ENCODE measurements at places on chromosomes 2 and 18. TPM values are rescaled to one million over a fixed set of nuclear protein-coding genes. Genes with fewer than 3 reads are reported as not detected.

DNA sequence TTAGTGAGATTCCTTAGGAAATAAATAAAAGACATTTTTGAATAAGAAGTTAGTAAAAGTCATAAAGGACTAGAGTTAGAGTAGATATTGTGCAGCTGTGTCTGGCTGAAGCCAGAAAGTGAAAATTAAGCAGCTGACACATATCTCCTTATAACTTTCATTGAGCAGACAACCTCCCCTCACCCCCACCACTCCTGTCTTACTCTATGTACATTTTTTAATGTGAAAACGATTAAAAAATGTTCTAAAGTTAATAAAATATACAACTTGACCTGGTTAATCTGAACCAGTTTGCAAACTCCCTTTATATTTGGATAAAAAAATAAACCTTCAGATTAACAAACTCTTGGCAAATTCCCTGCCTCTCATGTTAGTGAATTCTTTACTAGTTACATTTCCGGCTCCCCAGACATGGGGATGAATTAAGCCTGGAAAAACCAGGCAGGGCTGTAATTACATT lies 462.8 kb downstream of the MEIS1 start:
- no peak for DNase-seq

DNA sequence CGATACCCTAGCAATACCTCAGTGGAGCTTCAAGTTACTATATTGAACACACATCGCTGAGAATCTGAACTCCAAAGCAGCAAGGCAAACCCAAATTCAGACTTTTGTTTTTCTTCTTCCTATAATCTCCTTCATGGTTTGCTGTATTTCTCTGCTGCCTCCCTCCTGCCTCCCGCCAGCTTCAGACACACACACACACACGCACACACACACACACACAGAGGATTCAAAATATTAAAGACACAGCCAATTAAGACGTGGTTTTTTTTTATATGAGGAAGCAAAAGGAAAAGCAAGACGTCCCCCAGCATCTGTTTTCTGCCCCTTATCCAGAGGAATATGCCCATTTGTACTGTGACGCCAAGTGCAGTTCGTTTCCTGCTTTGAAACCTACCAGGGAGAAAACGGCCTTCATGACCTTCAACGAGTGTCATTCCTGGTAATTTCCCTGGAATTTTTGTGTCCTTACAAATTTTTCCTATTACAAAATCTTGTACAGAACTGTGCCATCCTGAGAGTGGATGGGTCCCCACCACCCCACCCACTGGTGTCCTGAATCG lies 547.9 kb upstream of the ID2 start:
- DNase-seq: no peak

DNA sequence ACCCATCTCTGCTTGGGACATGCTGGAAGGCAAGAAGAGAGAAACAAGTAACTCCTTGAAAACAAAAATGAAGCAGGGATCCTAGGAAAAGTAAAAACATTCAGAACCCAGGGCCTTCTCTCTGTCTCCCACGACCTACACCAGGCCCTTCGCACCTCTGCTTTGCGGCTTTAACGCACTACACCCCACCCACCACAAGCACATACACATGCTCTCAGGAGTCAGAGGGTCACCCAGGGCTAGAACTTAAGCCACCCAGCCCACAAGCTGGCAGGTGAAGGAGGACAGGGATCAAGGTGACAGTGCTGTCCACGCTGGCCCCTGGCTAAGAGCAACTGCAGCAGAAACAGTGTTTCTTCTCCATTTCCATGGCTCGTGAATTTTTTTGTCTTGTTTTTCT lies 72.2 kb downstream of the BCL11A start:
- no peak for DNase-seq

GRCh38 chr18:58135183-58135641 lies 91.2 kb downstream of the NEDD4L start:
- no peak for DNase-seq

DNA sequence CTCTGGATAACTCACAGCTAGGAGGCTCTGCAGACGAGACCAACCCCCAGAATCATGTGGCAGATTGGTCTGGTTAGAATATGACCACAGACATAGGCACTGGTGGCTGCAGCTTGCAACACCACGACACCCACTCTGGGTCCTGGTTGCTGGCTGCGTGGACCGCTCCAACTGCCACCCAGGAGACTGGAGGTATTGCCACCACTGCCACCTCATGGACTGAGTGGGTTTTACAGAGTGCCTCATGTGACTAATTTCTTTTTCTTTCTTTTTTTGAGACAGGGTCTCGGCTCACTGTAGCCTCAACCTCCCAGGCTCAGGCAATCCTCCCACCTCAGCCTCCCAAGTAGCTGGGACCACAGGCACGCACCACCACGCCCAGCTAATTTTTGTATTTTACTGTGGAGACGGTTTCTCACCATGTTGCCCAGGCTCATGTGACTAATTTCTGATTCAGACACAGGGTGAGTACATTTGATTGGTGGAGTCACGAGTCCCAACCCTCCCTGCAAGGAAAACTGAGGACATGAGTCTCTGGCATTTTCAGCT lies 29.9 kb upstream of the NT5DC4 start:
- no peak for DNase-seq

GRCh38 chr18:46028536-46028891 lies 43.5 kb downstream of the PSTPIP2 start:
- no peak for DNase-seq

GRCh38 chr2:85662899-85663593 lies 5.0 kb downstream of the SFTPB start:
- DNase-seq: no peak

DNA sequence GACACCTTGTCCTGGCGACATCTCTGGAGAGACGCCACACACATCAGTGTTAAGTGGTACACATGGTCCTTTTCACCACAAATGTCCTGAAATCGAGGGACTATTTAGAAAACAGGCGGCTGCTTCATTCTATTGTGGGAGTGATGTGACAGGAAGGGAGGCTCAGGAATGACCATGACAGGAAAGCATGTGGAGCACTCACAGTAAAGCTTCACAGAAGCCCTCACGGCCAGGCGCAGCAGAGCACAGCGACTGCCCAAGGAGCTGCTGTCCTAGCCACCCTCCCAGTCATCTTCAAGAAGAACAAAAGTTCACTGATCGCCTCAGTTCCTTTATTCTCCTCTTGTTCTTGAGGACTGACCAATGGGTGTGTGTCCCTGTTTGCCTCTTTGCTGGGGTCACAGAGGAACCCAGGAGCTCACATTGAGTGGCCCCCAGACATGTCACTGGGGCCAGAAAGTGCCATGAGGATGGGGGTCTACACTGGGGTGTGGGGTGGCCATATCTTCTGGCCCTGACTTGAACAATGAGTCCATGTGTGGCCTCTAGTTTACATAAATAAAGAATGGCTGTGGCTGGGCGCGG lies 84.6 kb upstream of the RANBP2 start:
- no peak for DNase-seq

DNA sequence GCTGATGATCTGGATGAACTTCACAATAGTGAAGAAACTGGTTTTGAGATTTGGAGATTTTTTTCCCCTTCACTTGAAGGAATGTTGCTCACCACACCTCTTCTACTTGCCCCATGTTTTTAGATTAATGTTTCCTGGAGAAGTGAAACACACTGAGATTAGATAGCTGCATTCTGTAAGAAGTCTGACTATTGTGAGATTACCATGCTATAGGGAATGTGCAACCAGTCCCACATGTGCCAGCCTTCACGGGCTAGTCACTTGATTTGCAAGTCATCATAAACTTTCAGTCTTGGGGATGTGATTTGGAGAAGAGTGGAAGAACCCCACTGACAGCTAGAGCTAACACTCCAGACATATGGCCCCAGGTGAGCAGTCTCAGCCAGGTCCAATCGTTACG lies 7.4 kb upstream of the CCNYL1 start:
- no peak for DNase-seq

- DNase-seq: no peak
Observed at GRCh38 chr2:28055325-28055970, 164.9 kb downstream of the BABAM2 start.

Gene MATN3
- total RNA-seq: 0.76 TPM

Measured in suprapubic skin (tissue), 4 donors.